ENCODE measurements at places on chromosomes 5 and 9.
A peak's percentile ranks its signal among the peaks of the same experiment; 100 is the strongest.

- no peak for DNase-seq
Measured at GRCh38 chr5:141491323-141492167, 2.7 kb downstream of the PCDHGC5 start.

DNA sequence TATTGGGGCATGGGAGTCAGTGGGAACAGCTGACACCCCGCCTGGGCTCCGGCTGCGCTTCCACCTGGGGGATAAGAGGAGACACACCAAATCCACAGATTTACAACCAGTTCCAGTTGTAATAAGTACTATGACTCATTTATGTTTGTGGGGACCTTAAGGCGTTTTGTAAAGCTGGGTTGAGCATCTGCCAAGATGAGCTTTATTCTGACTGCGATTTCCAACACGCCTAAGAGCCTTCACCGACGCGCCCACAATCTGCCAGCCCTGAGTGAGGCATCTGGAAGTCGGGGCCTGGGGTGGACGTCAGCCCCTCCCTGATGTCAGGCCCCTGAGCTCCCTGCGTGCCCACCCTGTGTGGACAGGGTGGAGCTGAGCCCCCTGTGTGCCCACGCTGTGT, 14.3 kb upstream of the LHX3 start:
- DNase-seq: no peak

- DNase-seq: no peak
Measured at GRCh38 chr9:32703635-32704034, 68.2 kb upstream of the TAF1L start.

DNA sequence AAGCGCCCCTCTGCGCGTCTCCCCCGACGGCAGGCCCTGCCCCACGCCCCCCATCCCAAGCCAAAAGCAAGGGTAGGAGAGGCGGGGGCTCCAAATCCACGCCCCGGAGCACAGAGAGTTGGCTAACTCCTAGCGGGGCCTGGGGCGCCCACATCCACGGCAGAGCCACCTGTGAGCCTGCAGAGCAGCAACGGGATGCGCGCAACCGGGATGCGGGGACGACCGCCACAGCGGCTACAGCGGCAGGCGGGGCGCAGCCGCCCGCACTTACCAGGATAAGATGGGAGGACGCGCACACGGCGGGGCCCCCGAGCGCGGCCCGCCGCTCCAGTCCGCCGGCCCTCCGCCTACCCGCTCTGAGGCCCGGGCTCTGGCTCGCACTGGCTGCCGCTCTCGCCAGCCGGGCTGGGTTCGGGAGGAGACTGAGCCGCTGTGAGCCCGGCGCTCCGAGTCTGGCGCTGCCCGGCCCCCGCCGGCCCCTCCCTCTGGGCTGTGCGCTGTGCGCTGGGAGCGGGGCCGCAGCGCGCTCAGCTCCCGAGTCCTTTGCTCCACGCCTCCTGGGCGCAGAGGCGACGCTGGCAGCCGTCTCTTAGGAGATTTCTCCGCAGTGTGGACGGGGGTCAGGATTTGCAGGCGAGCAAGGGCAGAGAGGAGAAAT, at the start of gene SLC24A2:
Gene SLC24A2 (minus strand): TSS at position 424 of the 658 bp plus-strand sequence.
- DNase-seq: no peak

- DNase-seq: no peak
Measured at GRCh38 chr9:86557063-86557766, 203.0 kb upstream of the TUT7 start.

DNA sequence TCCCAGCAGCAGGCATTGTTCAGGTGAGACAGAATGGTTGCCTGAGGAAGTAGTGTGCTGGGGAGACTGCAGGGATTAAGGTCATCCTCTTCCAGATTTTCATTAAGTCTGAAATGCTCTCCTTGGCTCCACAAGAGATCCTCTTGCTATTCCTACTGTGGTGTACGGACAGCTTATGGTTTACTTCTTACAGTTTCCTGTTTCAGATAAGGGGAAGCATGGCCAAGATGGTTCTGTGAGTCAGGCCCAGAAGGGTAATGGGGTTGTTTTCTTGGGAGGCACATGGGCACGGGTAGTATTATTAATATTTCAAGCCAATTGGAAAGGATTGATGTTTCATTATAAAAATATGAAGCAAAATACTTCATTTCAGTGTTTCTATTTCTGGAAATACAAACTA, 42.9 kb downstream of the GLRX start:
- no peak for DNase-seq

GRCh38 chr9:72680593-72681282, 159.3 kb downstream of the TMC1 start:
- DNase-seq: no peak

- peak; percentile 65 for DNase-seq
Measured at GRCh38 chr5:180831139-180832093, 28.8 kb upstream of the MGAT1 start.

GRCh38 chr5:7415123-7415522, 19.2 kb downstream of the ADCY2 start:
- no peak for DNase-seq

DNA sequence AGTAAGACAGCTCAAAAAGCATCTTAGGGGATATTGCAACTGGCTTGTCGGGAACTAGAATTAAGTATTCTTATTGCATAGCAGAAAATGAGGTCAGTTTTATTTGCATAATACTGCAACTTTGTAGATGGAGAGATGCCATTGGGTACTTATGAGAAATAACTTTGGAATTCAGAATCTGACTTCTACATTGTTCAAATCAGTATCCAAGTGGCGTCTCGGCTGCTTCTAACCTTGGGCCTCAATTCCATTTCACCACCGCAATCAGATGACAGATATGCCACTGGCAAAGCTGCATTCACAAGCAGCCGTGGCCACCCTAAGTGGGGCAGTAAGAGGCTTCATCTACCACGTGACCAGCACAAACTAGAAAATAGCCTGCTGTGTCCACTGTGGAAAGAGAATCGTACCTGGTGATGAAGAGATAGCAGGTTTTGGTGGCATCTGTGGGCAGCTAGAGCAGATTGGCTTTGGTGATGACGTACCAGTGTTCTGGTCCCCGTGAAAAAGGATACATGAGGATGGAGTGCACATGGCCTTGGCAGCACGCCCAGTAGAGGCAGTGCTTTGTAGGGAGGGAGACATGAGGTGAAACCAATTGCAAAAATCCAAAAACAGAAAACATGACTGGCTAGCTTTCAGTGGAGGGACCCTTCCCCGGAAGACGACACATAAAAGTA, 116.6 kb downstream of the KLHL3 start:
- DNase-seq: no peak

GRCh38 chr5:66595756-66596635, at the start of gene MAST4:
MAST4 (plus strand) TSS chr5:66596393; CDS start chr5:66596656, 263 bp downstream.
- peak; percentile 66 for DNase-seq

- DNase-seq: no peak
Measured at GRCh38 chr5:178442405-178443257, 147.6 kb downstream of the COL23A1 start.

- no peak for DNase-seq
Measured at GRCh38 chr9:124298646-124299235, 41.0 kb downstream of the NEK6 start.

GRCh38 chr9:18071651-18072060, 402.3 kb upstream of the ADAMTSL1 start:
- DNase-seq: no peak

DNA sequence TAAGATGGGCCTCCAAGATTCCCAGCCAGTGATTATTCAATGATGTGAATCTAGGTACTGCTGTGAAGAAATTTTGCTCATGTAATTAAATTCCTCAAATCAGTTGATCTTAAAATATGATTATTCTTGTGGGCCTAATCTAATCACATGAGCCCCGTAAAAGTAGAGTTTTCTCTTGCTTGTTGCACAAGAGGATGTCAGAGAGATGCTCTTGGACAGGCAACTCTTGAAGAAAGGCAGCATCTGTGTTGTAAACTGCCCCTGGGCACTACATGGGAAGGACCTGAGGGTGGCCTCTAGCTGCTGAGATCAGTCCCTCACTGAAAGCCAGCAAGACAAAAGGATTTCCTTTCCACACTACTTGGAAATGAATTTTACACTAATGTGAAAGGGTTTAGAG, 132.9 kb downstream of the TRPM3 start:
- no peak for DNase-seq

DNA sequence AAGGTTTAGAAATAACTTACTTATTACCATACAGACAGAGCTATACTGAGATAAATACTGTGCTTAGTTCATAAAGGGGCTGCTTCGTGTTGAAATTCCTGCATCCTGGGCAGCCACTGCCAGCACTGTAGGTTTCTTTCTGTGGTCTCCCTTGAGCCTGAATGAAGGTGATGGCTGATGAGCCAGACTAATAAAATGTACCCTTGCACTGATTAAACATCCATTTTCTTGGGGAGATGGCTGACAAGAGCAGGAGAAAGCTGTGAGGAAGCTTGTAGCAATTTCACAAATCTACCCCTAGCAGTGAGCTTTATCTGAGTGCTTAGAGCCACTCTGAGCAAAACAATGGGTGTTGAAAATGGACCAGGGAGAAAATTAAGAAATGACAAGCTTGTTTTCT, 23.3 kb upstream of the ZSWIM6 start:
- DNase-seq: no peak

DNA sequence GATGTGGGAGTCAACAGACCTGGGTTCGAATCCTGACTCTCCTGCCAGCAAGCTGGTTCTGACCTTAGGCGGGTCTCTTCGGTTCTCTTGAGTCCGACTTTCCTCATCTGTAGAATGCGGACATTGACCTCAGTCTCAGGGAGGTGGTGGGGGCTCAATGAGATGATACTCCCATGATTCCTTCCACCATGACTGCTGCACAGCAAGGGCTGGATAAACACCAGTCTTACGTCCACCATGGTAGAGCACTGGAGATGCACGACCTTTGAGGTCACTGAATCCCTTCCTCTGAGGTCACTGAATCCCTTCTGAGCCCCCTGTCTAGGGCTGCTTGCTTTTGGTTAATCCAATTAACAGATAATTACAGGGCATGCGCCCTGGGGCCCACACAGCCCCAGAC, 12.5 kb upstream of the SMIM23 start:
- no peak for DNase-seq

DNA sequence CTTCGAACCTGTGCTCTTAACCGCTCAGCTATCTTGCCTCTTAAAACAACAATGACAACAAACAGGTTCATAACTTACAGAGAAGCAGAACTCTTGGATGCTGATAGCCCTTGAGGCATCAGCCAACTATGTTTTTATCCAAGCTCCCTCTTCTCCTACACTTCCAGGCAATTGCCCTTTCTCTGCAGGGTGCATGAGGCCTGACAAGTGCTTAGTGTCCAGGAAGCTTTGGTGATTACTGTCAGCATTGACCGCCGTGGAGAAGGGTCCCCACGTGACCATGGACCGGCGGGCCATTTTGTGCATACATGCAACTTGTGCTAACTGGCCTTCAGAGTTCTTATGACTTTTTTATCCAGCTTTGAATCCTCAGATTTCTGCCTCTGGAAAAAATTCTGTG, 71.2 kb downstream of the ADCY2 start:
- DNase-seq: no peak

GRCh38 chr5:104431002-104431620, 868.5 kb upstream of the NUDT12 start:
- DNase-seq: no peak

DNA sequence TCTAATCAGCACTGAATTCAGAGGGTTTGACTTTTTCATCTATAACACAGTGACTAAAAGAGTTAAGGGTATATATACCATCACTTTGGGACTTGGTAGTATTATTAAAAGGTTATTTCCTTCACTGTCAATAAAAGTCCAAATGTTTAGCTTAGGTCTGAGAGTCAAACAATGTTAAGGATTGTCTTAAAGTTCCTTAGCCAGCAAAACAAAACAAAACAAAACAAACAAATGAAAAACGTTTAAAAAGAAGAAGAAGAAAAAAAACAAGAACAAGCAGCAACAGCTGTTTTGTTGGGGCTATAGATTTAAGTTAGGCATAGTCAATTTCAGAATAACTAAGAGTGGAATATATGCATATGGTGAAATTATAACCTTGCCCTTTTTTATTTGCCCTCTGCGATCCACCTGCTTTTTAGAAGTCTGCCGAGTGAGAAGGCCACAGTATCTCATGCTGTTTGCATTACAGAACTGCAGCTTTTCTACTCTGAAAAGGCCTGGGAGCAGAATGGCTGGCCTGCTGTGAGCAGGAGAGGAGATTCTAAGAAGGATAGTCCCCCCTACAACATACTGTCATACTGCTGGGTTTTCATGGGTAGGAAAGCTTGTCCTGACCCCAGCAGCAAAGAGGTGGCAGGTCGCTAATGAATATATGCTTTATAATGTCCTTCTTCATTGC, 141.7 kb downstream of the NTRK2 start:
- no peak for DNase-seq

- no peak for DNase-seq
Measured at GRCh38 chr5:4847766-4848165, 292.4 kb upstream of the ADAMTS16 start.

DNA sequence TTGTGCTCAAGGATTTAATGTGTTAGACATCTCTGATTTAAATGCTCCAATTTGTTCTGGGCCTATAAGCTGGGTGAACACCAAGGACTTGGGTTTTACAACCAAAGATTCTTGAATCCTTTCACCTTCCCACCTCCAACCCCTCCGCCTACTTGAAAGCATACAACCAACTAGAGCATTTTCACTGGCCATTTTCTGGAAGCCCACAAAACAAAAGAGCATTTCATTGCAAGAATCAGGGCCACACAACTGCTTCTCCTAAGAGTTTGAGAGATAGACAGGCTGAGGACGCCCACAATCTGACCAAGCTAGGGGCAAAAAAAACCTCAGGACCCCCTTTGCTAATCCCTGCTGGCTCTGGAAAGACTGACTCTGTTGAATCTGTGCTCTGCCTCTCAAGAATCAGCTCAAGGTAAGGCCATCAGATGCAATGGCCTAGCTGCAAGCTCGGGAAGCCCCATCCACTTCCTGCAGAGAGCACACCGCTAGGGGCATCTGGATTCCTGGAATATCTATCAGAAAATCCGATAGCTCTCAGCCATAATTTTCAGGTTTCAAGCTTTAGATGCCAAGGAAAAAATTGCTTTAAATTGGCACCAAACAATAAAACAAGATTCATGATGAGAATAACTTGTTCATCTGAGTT, 57.7 kb downstream of the RETREG1 start:
- no peak for DNase-seq

GRCh38 chr5:68237715-68238114, 22.2 kb downstream of the PIK3R1 start:
- DNase-seq: no peak

DNA sequence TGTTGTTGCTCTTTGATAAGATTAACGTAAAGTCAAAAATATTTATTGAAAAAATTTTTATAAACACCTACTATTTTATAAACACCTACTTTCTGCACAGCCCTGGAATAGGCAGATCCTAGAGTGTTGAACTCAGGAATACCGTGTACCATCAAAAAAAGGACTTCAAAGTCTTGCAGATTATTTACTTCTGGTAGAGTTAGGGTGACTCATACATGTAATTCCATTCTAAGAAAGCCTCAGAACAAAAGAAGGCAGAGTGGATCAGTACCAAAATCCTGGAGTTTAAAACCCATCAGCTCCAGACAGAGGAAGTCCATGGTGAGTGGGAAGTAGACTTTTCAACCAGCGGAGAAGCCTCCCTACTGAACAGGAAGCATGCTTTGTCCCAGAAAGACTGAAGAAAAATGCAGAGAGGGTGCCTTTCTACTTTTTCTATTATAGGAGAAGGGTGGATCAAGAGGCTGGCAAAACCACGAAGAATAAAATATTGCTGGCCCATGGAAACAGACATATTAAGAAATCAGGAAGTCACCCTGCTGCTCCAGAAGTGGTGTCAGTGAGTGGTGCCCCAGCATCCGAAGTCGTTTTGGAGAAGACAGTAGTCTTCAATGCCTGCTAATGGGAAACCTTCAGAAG, 45.1 kb upstream of the DAB2 start:
- DNase-seq: no peak

GRCh38 chr5:114367029-114367428, 5.2 kb downstream of the KCNN2 start:
- no peak for DNase-seq

- no peak for DNase-seq
Measured at GRCh38 chr9:98225015-98225442, 30.4 kb downstream of the TBC1D2 start.
